Spleen (tissue), 13 donors: ENCODE measurements at places on chromosomes 1 and 21.
A peak's percentile ranks its signal among the peaks of the same experiment; 100 is the strongest.

- no peak for DNase-seq
- H3K27me3 ChIP-seq, result no peaks in the 10 kb centered on the region
- H3K4me3 ChIP-seq, result no peak overlapping the region
- H3K4me1 ChIP-seq, result no peaks in the 10 kb centered on the region
- H3K27ac ChIP-seq, result no peak overlapping the region
- H3K36me3 ChIP-seq, result peaks cover 4% of the 10 kb centered on the region
Measured at GRCh38 chr1:185108321-185108720, 48.4 kb downstream of the TRMT1L start.

DNA sequence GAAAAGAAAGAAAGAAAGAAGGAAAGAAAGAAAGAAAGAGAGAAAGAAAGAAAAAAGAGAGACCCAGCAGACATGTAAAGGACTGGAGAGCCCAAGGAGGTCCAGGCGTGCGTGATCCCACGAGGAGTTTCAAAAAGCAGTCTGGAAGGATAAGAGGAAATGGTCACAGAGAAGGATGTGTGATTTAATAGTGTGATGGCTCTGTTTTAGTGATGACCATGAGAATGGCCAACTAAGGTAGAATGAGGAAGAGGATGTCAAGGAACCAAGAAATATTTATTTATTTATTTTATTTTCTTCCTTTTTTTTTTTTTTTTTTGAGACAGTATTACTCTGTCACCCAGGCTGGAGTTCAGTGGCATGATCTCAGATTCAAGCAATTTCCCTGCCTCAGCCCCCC lies 25.5 kb downstream of the PTGS2 start:
- H3K36me3 ChIP-seq, result no peaks in the 10 kb centered on the region
- no peaks in the 10 kb centered on the region for H3K27me3 ChIP-seq

DNA sequence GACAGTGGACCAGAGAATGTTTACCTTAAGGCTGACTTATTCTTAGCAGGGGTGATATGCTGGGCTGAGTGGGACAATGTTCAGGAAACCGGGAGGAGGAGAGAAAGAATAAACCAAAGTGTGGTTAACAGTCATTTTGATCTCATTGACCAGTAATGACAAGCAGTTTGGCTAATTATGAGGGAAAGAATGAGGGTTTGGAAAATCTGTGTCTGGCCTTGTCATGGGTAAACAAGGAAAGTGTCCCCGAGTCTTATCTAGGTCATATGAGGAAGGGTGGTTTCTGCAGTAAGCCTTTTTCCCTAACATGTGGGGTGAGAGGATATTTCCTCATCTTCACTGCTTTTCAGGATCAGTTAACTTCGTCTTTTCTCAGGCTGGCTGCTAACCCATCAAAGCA lies 155.0 kb downstream of the TPR start:
- H3K4me1 ChIP-seq, result no peaks in the 10 kb centered on the region
- H3K27ac ChIP-seq, result no peak overlapping the region
- no peaks in the 10 kb centered on the region for H3K36me3 ChIP-seq
- no peak for DNase-seq

DNA sequence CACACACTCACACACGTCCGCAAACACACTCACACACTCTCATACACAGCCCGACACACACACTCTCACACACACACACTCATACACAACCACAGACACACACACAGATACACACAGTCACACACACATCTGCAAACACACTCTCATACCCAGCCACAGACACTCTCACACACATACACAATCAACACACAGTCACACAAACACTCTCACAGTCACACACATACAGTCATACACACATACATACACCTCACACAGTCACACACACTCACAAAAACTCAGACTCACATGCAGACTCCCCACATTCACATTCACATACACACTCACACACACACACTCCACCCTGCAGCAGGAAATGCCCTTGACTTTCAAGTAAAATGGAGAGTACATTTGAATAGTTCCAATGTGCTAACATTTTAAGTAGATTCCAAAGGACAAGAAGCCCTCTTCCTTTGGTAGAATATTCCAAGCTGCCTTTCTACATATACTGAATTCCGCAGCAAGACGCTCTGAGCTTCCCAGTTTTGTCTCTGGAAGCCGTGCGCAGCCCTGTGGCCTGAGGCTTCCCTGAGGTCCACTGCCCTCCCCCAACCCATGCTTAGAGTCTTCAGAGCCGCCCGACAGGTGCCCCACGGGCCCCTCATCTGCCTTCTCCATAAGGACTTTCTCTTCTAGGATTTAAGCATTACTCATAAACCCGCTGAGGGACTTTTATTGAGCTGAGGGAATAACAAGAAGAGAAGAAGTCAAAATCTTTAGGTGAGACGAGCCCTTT lies 9.7 kb downstream of the BATF3 start:
- H3K27ac ChIP-seq, result no peak overlapping the region
- H3K27me3 ChIP-seq, result no peaks in the 10 kb centered on the region
- H3K36me3 ChIP-seq, result no peaks in the 10 kb centered on the region

DNA sequence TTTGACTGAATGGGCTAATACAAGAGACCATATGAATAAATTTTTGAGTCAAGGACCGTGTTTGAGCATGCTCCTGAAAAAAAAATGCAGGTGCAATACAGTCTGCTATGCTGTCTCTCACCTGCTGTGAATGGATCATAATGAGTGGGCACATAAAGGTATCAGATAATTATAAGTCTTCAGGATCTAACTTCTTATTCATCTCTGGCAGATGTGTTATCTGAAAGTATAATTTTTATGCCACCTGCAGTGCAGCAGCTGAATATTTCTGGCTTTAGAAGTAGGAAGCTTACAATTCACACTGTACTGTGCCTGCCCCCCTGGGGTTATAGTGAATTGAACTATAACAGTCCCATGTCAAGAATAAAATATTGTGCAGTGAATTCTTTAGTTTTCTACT lies 333.3 kb downstream of the MRPL39 start:
- DNase-seq, result no peak
- no peak overlapping the region for H3K27ac ChIP-seq
- H3K27me3 ChIP-seq, result no peaks in the 10 kb centered on the region
- no peaks in the 10 kb centered on the region for H3K36me3 ChIP-seq

DNA sequence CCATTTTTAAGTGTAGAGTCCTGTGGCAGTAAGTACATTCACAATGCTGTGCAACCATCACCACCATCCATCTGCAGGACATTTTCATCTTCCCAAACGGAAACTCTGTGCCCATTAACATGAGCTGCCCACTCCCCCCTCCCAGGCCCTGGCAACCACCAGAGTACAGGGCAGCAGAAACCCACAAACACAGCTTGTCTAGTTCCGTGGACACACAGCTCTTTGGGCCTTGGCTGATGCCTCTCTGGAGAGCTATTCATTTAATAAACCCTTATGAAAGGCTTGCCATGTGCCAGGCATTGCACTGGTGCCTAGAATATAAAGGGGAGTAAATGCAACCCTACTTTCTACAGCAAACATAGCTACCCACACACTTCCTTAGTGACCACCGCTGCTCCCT lies 28.0 kb downstream of the STUM start:
- no peaks in the 10 kb centered on the region for H3K27me3 ChIP-seq
- no peaks in the 10 kb centered on the region for H3K36me3 ChIP-seq
- H3K4me1 ChIP-seq, result no peaks in the 10 kb centered on the region
- no peak overlapping the region for H3K27ac ChIP-seq
- no peak overlapping the region for H3K4me3 ChIP-seq
- peak; percentile 48 for DNase-seq

- H3K4me1 ChIP-seq, result peaks cover 27% of the 10 kb centered on the region
- peak overlapping the region; percentile 74 for H3K27ac ChIP-seq
- no peaks in the 10 kb centered on the region for H3K27me3 ChIP-seq
Measured at GRCh38 chr1:25743164-25744139, 56.5 kb upstream of the SELENON start.

DNA sequence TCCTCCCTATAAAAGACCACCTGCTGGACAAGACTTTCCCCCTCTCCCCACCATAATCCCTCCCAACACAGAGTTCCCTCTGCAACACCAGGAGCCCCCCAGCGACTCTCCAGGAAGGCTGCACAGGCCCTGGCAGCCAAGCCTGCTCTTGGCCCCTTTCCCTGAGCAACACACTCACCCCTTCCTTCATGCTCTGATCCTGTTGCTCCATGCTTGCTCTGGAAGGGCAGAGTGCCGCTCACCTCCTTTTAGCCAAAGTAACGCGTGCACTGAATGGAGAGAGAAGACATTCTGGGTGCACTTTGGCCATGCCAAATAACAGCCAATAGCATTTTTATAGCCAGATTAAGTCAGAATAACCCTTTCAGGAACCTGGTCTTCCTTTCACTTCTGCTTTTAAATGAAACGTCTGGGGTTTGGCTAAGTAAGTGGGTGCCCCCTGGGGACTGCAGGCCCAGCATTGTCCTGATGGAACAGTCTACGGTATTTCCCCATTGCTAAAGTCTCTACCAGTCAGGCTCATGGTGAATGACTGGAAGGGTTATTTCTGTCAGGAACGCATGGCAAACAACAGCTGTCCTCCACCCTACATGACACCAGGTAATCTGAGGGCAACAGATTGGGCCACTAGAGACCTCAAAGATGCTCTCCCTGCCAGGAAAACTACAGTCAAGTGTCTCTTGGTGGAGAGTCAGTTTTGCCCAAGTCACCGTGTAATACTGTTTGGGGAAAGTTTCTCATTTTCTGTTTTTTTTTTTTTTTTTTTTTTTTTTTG lies at the start of gene SLC2A5:
SLC2A5 (minus strand) TSS at position 310 of the 775 bp plus-strand sequence; CDS start at position 211, 99 bp downstream.
- H3K27me3 ChIP-seq, result no peaks in the 10 kb centered on the region
- no peaks in the 10 kb centered on the region for H3K36me3 ChIP-seq
- DNase-seq, result peak; percentile 81
- peaks cover 18% of the 10 kb centered on the region for H3K4me1 ChIP-seq

GRCh38 chr1:1630191-1630964 lies 1.6 kb upstream of the MMP23B start:
- H3K27ac ChIP-seq, result peak overlapping the region; percentile 60
- peak; percentile 97 for DNase-seq
- no peak overlapping the region for H3K4me3 ChIP-seq
- H3K27me3 ChIP-seq, result peaks cover 45% of the 10 kb centered on the region
- H3K4me1 ChIP-seq, result peaks cover 46% of the 10 kb centered on the region

GRCh38 chr1:228283476-228284147 lies 75.8 kb downstream of the OBSCN start:
- peaks cover 22% of the 10 kb centered on the region for H3K36me3 ChIP-seq
- H3K4me3 ChIP-seq, result no peak overlapping the region
- DNase-seq, result peak; percentile 74
- no peaks in the 10 kb centered on the region for H3K27me3 ChIP-seq
- H3K27ac ChIP-seq, result peak overlapping the region; percentile 64

DNA sequence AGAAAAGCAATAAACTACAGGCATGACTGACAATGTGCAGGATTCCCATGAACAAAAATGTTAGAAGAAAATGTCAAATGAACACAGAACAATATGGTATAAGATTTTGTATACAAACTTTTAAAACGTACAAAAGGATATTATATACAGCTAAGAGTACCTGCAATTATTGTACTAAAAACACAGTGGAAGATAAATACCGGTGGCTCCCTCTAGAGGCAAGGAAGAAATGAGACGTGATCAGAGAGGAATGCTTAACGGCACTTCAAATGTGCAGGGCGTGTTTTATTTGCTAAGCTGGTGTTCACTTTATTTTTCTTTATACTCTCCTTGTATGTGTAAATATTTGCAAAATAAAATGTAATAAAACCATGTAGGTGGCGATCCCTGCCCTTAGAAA lies 191.8 kb upstream of the SAMSN1 start:
- no peaks in the 10 kb centered on the region for H3K27me3 ChIP-seq
- H3K4me3 ChIP-seq, result no peak overlapping the region
- no peak overlapping the region for H3K27ac ChIP-seq
- DNase-seq, result no peak
- H3K4me1 ChIP-seq, result no peaks in the 10 kb centered on the region
